Dermis lymphatic vessel endothelial cell (primary cell): ENCODE measurements at places on chromosomes 7 and 10. TPM values are rescaled to one million over a fixed set of nuclear protein-coding genes. Genes with fewer than 3 reads are reported as not detected.

The ENTPD1 gene
- total RNA-seq = 1.9 and 4.4 TPM in 2 replicates

The TAF5 gene
- total RNA-seq = 2.8 and 5.4 TPM in 2 replicates

The ADRA2A gene
- total RNA-seq = under 0.01 TPM in 2 replicates

The DNAJC12 gene
- total RNA-seq = 1.3 and 1.5 TPM in 2 replicates

The ASZ1 gene
- not detected in 2 replicates for total RNA-seq
